Activated CD4-positive, alpha-beta T cell treated with anti-CD3 and anti-CD28 coated beads for 4 hours (primary cell): ENCODE measurements at places on chromosomes 2 and 18.

- no peak for DNase-seq
Observed at GRCh38 chr2:221602938-221603337, 30.8 kb upstream of the EPHA4 start.

DNA sequence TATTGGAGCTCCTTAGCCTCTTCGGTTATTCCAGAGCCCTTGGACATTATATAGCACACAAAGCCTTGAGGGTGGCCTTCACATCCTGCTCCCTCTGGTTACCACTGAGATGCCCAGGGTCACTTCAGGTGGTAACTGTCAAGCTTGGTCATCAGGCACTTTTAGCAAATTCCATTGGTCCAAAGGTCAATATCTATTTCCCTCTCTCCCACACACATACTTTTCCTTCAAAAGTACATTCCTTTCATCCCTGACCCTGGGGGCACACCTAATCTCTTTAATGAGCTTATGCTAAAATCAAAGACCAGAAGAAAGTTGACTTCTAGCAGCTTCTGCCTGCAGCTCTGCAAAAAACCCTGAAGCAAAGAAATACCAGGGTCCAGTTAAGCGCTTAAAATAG, 172.0 kb upstream of the NRP2 start:
- DNase-seq = no peak

DNA sequence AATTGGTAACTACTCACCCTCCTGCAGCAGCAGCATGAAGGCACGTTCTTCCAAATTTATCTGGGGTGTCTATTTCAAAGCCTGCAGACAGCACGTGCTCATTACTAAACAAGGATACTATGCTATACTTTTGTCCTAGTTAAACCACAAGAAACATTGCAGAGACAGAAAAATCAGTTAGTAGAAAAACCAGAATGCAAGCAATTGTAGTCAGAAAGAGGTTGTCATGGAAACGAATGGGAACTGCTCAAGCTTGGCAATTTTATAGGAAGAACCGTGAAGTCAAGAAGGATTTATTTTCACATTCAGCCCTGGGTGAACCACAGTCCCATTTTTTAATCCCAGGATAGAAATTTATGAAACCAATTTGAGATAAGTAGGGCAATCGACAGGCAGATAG, 162.2 kb upstream of the PGAP1 start:
- DNase-seq = no peak

- no peak for DNase-seq
Observed at GRCh38 chr2:166090346-166090745, 37.5 kb downstream of the SCN1A start.

DNA sequence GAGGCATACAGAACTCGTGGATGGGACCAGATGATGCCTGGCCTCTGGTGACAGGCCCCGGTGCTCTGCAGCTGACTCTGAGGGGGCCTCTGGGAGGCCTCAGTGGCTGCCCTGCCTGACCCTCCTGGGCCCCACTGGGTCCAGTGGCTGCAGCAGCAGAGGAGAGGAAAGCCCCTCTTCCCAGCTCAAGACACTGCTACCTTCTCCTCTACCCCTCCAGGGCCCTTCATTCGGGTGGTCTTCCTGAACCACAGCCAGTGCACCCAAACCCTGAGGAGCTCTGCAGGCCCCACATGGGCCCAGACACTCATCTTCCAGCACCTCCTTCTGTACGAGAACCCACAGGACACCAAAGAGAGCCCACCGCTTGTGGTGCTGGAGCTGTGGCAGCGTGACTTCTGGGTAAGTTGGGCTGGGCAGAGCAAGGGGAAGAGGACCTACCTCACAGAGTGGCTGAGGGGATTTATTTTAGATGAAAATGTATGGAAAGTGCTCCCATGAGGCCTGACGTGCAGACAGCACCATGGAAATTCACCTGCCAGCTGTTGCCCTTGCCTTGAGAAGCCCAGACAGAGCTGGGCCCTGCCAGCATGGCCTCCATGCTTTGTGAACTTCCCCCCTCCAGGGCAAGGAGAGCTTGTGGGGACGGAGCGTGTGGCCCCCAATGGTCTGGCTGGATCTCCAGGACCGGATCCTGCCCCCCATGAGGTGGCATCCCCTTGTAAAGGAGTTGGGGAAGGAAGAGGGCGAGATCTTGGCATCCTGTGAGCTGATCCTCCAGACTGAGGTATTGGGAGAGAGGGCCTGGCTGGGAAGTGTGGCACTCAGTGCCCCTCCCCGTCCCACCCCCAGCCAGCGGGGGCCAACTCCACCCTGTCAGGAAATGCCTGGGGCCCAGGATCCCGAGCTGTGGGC, 46.3 kb downstream of the LMAN2L start:
- DNase-seq = no peak

DNA sequence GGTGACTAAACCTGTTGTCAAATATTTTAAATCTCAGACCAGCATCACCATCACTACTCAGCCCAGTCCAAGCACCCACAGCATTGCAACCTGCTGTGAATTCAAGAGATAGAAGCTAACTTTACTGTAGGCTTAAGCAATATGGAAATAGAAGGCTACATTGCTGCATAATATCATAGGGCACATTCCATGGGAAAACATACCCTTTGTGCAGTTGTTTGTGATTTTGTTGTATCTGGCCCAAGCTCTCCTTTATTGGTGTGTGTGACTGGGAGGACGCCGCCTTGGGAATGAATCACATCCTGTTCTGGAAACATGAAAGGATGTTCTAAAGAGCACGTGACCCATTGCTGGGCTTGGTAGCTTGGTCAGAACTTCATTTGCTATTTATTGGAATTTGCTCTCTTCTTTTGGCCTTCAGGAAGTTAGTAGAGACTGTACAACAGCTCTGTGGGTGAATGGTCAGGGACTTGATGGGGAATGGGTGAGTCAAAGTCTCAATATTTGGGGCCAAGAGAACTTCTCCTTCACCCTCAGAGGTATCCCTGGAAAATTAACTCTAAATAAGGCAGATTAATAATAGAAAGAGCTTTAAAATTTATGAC, 106.8 kb upstream of the SERPINE2 start:
- DNase-seq = no peak

DNA sequence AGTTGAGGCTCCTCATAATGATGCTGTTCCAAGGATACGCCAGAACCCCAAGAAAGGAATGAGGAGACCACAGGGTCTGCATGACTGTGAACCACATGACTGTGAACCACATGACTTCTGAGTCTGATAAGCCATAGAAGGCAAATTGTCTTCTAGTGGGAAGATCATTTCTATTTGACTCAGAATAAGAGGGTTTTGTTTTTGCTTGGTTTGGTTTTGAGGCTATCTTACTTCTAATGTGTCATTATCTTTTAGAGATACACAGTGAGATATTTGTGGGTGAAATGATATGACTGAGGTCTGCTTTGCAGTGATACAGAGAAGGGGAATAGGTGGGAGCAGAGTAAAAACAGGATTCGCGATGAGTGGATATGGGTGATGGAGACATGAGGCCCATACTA, 28.9 kb upstream of the BCL2L11 start:
- no peak for DNase-seq

DNA sequence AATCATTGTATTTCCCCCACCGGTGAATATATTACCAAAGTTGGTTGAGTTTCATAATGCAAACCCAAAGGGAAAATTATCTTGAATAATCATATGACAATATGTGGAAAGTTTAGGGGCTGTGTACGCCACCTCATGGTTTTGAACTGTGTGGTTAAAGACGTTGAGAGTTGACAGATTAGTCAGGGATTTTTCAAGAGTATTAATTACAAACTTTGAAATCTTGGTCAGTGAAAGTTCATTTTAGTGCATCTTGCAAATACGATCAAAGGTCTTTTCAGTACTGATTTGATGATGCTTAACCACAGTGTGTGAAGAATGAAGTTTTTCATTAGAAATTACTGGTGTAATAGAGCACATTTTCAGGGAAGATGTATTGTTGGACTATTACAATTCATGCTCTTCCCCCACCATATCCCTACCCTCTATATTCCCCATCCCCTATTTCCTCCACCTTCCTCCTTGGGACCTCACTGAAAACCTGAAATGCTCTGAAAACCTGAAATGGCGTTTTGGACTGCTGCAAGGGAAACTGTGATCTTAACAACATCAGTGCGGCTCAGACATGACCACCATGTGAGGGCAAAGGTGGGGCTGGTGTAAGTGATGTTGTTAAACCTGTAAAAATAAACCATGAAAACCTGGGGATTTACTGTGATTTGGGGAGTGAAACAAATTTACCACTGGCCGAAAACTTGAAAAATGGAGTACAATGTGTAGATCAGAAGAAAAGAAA, 4.5 kb upstream of the BCL2L11 start:
- no peak for DNase-seq
